ENCODE measurements at places on chromosomes 5 and 9.

GRCh38 chr9:9054354-9054992 lies 1254.9 kb upstream of the DMAC1 start:
- DNase-seq: no peak

DNA sequence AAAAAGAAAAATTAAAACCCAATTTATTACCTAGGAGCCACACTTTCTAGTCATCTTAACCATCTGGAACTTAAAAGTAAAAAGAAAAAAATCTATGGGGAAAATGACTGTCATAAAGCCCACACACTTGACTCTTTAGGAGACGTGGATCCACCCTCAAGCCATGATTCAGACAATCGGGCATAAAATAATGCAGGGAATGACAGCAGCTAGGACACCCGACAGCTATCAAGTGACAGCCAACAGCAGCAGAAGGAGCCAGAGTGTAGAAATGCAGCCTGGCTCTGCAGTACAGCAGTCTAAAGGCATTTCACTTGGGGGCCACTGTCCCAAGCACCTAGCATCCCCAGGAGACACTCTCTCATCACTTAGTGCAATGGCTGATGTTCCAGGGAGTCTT lies 226.9 kb downstream of the CAAP1 start:
- DNase-seq: no peak

GRCh38 chr5:1540166-1540565 lies 16.4 kb upstream of the LPCAT1 start:
- DNase-seq: no peak

- DNase-seq: peak; percentile 8
These were observed 302.7 kb downstream of the PLK2 start for GRCh38 chr5:58156973-58157701.

DNA sequence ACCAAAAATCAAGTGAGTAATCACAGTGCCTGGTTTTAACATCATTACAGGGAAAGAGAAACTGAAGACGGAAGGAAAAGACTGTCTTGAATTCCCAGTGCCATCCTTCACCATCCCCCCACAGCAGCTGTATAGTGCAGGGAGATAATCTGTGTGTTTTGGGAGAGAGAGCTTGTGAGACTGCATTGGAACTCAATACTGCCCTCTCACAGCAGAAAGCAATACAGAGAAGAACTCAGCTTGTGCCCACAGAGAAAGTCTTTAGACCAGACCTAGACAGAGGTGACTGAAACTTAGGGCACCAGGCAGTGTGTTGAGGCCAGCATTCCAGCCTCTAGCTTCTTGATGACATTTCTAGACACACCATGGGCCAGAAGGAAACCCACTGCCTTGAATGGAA lies 754.7 kb upstream of the CDH6 start:
- no peak for DNase-seq

GRCh38 chr5:128228008-128228407 lies 144.4 kb downstream of the SLC12A2 start:
- DNase-seq: no peak

DNA sequence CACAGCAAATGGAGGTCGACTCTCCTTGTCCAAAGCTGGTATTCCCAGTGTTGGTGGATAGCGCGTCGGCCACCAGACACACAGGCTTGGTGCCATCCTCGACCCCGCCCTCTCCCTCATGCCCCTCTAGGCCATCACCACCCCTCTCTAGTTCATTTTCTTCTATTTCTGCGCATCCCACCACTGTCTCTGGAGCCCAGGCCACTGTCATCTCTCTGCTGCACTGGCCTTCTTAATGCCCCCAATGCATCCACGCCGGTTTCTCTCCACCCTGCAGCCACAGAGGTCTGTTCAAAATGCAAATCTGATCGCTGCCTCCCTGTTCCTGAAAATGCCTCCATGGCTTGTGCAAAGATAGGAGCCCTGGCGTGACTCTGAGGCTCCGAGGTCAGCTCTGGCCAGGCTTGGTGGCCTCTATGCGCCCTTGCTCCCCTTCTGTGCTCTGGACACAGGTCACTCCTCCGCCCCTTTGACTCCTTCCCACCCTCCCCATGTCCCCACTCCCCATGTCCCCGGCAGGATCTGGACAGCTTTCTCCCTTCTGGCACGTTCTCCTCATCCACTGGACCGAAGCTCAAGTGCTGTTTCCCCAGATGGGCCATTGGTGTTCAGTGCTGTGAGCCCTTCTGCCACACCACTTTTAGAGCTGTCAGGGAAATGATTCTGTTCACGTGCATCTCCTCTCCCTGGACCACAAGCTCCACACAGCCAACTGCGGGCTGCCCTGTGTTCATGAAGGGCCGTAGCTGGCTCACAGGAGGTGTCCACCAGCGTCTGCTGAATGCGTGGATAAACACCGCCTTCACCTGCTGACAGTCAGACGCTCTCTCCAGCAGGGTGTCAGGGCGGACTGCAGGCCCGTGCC lies 59.5 kb upstream of the RNF130 start:
- no peak for DNase-seq

DNA sequence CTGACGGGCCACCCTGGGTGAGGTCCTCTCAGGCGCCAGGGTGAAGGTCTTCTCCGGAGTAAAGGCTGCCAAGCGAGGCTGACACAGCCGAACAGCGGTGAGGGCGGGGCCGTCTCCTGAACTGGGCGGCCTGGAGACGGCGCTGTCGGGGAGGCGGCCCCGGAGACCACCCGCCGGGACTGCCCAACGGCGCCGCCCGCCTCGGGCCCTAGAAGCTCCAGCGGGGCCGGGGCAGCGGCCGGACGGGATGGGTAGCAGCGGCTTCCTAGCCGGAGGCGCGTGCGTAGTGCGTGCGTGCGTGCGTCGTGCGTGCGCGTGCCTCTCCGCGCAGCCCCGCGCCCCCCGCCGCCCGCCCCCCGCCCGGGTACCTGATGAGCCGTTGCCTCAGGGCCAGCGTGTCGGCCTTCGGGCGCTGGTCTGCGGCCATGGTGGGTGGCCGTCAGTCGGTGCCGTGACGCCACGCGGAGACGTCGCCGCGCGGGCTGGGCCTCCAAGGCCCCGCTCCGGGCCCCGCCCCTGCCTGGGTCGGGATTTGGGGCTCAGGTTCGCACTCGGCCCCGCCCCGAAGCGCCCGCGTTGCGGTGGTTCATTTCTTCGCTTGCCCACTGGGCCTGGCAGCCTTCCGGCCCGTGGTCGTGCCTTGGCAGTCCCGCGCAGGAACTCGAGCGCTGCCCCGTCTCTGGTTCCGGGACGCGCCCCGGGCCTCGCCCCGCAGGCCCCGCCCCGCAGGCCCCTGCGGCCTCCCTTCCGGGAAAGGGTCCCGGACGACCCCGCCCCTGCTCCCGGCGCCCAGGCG lies at the start of gene PHYKPL:
Gene PHYKPL, minus strand, starts transcription at position 679 of the 796 bp plus-strand sequence. Its CDS starts 252 bp downstream, at position 427.
- DNase-seq: peak; percentile 50

DNA sequence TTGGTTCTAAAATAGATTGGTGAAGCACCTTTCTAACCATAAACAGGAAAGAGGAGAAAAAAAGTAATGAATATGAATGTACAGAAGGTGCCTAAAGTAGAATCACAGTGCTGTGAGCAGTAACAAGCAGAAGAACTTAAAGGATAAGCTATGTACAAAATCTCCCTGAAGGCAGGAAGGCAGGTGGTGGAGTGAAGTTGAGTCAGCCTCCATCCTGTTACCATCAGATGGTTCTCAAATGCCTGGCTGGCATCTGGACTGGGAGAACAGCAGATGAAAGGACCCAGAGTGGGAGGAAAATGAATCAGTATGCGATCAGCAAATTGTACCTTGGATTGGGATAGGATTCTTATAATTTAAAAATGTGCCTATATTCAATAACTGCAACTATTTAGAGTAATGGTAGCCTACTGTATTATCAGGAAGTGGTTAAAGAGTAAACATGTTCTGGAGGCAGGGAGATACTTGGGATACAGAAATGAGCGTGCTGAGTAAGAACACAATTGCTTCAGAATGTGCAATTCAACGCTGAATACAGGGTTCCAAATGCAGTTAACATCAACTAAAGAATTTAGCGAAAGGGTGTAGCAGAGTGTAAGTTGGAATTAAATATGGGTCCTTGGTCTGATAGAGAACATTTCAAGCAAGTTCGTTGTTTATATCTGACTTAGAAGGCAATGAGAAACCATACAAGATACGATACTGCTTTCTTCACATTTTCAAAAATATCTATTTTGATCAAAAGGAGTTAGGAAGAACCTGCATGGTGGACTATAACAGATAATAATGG lies 21.1 kb upstream of the FER start:
- no peak for DNase-seq

DNA sequence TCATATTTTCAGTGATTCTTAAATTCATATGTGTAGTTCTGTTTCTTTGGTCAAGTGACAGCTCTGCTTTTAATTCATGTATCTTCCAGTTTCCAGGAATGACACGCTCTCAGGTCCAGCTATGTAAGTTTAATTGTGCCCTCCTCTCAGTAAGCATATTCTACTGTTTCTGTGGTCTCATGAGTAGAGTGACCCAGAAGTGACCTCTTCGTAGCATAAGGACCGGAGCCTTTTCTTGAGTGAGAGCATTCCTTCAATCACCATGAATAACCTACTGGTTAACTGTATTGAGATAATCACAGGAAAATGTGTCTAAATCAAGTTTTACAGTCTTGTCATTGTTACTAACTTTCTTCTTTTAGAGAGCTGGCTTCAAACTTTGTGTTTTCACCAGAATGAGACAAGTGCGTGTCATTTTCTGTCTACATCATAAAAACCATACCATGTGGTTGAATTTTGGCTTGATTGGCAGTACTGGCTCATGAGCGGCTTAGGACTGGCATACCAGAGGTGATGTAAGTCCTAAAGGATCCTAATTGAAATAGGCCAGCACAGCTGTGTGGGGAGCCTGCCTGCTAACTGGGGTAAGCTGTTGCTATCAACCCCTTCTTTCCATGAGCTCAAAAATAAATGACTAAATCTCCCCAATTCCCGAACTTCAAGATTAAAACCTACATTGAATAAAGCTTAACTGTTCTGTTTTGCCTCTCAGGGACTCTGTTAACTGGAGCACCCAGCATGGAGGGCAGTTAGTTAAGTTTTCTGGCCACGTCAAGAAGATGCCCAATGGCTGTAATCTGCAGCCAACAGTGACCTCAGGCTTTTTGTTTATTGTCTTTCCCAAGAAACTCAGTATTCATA lies 4.8 kb downstream of the ADAMTSL1 start:
- no peak for DNase-seq

DNA sequence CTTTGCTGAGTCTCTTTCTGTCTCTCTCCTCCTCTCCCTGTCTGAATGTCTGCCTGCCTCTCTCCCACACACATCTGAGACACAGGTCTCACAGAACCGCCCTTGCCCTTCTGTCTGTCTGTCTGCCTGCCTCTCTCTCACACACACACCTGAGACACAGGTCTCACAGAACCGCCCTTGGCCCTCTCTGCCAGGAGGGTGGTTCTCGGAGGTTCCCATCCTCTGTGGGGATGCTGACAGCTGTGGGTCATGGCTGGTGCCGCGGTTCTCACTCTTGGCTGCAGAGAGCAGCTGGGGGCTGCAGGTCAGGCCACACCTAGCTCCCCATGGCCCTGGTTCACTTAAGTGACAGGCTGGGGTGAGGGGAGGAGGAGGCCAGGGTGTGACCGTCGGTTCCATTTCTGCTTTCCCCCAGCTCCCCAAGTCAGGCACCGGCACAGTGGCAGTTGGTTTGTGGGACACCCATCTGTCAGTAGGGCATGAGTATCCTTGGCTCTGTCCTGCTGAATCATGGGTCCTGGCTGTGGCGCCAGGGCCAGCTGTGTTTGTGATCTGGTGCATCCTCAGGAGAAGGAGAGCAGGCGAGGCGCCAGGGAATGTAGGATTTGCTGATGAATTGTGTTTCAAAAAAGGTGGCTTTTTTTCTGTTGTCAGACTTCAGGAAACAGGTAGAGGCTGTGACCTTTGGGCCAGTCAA lies 42.3 kb upstream of the CLPTM1L start:
- no peak for DNase-seq

- peak; percentile 61 for DNase-seq
These were observed 52.7 kb downstream of the RNF145 start for GRCh38 chr5:159156426-159157238.

DNA sequence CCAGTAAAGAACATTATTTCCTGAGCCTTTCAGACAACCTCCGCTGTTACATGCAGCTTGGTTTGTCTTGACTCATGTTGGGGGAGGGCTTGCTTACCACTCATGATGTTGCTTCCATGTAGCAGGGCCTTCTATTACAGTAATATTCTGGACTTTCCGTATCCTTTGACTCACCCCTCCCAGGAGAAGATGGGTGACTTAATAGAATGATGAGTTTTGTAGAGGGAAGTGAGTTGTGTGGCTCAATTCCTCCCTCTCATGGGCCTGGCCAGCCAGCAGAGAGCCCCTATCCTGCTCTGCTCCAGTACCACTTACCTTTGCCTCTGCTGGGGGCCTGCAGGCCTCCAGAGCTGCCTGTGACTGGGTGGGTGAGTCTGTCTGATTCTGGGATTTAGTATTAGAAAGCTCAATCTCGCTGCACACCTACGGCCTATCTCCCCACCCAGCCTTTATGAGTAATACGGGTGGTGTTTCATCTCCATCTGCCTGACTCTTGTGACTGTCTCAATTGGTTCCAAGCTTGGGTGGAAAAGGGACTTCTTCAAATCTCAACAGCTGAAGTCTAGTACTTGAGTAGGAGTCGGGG lies 52.6 kb upstream of the KLF9 start:
- no peak for DNase-seq

- DNase-seq: no peak
These were observed 27.6 kb downstream of the UBE2QL1 start for GRCh38 chr5:6476313-6476661.
